ENCODE measurements at places on chromosomes 13 and 19. TPM values are rescaled to one million over a fixed set of nuclear protein-coding genes. Genes with fewer than 3 reads are reported as not detected.

GRCh38 chr19:48740164-48740972, at the start of gene RASIP1:
Gene RASIP1, minus strand, starts transcription at chr19:48740610. Its CDS starts 328 bp downstream, at chr19:48740282.
- DNase-seq = peak; percentile 25
- H3K4me1 ChIP-seq = peaks cover 25% of the 10 kb centered on the region
- peaks cover 3% of the 10 kb centered on the region for H3K27me3 ChIP-seq
- no peak within 1 kb of the TSS for H3K27ac ChIP-seq

- H3K4me3 ChIP-seq = no peak overlapping the region
- DNase-seq = no peak
- no peak overlapping the region for H3K27ac ChIP-seq
- no peaks in the 10 kb centered on the region for H3K4me1 ChIP-seq
- H3K27me3 ChIP-seq = no peaks in the 10 kb centered on the region
These were observed 37.3 kb downstream of the NFIC start for GRCh38 chr19:3403489-3404323.

NPHS1 gene
- polyA plus RNA-seq = not detected

SHC2 gene
- polyA plus RNA-seq = 0.19 TPM

DNA sequence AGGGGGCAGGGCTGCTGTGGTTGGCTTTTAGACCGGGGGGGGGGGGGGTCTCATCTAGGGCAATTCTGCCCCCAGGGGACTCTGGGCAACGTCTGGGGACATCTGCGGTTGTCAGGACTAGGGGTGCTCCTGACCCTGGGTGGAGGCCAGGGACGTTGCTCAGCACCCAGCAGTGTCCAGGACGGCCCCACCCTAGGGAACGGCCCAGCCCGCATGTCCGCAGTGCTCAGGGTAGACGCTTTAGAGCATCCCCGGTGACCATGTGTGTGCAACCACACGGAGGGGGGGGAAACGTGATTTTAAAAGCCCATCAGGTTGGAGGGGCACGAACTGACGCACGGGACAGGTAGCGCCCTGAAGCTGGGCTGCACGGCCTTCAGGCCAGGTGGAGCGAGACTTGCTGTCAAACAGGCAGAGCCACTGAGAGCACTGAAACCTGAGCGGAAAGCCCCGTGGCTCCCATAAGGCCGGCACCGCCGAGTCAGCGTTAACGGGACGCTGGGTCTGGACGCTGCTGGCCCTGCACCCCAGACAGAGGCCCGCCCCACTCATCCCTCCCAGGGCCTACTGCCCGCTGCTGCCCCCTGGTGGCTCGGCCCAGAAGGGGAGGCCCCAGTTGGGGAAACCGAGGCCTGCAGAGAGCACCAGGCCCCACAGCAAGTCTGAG, 8.3 kb downstream of the CACTIN start:
- H3K4me3 ChIP-seq = no peak overlapping the region
- H3K4me1 ChIP-seq = peaks cover 15% of the 10 kb centered on the region
- DNase-seq = peak; percentile 65
- H3K27me3 ChIP-seq = no peaks in the 10 kb centered on the region

- H3K27me3 ChIP-seq = no peaks in the 10 kb centered on the region
- no peak for DNase-seq
- no peak overlapping the region for H3K4me3 ChIP-seq
- no peak overlapping the region for H3K27ac ChIP-seq
- H3K4me1 ChIP-seq = no peaks in the 10 kb centered on the region
- H3K36me3 ChIP-seq = no peaks in the 10 kb centered on the region
These were observed 112.5 kb downstream of the ZNF486 start for GRCh38 chr19:20279516-20279915.

- H3K27ac ChIP-seq = no peak overlapping the region
- no peak for DNase-seq
- no peak overlapping the region for H3K4me3 ChIP-seq
- H3K36me3 ChIP-seq = no peaks in the 10 kb centered on the region
- H3K4me1 ChIP-seq = no peaks in the 10 kb centered on the region
These were observed 162.1 kb upstream of the TMTC4 start for GRCh38 chr13:100836711-100837110.

ING1 gene
- 29.1 TPM for polyA plus RNA-seq

GNG7 gene
- 76.3 TPM for polyA plus RNA-seq

OR7A5 gene
- polyA plus RNA-seq = not detected

- no peak overlapping the region for H3K4me3 ChIP-seq
- no peaks in the 10 kb centered on the region for H3K4me1 ChIP-seq
- no peaks in the 10 kb centered on the region for H3K27me3 ChIP-seq
These were observed 113.3 kb upstream of the SOX1 start for GRCh38 chr13:111953546-111954178.

GRCh38 chr19:38845374-38846024, 4.3 kb downstream of the HNRNPL start:
- no peaks in the 10 kb centered on the region for H3K27me3 ChIP-seq
- peaks cover 82% of the 10 kb centered on the region for H3K36me3 ChIP-seq
- DNase-seq = no peak
- no peak overlapping the region for H3K4me3 ChIP-seq

DNA sequence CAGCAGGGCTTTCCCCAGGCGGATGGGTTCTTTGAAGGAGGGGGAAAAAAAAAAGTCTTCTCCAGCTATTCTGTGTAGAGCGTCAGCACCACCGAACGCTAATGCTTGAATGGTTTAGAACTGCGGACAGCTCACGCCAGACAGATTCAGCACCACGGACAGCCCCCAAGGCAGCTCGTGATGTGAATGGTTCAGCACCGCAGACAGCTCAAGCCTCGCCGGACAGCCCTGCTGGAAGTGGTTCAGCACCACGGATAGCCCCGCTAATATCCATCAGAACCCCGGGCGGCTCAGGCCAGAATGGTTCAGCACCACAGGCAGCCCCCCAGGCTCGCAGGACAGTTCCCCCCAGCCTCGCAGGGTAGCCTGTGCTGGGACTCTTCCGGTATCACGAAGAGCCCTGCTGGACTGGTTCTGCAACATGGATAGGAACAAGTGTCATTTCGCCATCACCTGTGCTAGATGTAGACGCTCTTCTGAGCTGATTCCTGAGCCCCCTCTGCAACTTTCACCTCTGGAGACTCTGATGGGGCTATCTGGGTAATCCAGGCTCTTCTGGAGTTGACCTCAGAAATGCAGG, 4.9 kb upstream of the SMIM17 start:
- H3K4me3 ChIP-seq = no peak overlapping the region
- no peaks in the 10 kb centered on the region for H3K36me3 ChIP-seq

Data from B cell (primary cell).